ENCODE measurements at places on chromosomes 5 and 9.

DNA sequence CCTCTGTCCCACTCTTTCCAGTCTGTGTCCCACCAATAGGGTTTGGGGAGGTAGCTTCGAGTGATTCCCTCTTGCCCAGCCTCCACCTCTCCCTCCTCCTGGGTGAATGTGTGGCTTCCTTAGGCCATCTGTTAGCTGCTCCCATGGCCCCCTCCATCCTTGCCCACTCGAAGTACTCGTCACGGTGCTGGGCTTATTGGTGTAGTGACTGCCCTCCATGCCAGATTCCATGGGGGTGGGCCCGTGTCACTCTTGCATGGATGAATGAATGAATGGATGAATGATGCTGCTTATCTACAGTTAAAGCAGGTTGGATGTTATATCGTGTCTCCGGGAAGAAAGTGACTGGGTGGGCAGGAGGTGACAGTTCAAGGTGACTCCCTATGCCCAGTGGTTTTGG lies 19.1 kb downstream of the HMCN2 start:
- no peak for DNase-seq

DNA sequence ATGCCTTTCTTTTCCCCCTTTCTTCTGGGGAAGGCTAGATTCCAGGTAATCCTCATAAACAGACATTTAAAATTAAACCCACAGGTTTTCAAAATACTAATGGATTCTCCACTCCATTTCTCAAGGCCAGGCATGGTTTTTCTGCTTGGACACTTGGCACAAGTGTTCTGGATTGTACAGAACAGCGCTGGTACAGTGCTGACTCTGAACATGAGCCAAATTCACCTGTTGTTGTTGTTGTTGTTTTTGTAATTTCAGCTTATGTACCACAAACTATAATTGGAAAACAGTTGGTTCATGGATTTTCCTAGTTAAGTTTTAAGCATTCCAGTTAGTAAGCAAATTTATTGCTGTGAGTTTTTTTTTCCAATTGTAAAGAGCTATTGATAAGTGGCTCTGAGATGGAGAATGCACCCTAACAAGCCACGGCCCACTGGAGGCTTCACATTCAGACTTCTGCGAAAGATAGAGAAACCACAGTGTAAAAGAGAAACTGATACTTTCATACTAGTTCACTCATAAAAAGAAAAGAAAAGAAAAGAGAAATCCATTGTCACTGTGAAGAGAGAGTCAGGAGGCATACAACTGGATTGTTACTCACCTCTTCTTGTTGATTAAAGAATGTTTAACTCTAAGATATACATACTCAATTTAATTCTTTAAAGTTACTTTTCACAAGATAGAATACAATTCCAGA lies 16.2 kb upstream of the ITGA1 start:
- no peak for DNase-seq

GRCh38 chr9:113310538-113310937 lies 7.4 kb upstream of the RNF183 start:
- DNase-seq, result no peak

GRCh38 chr5:159515197-159515596 lies 184.9 kb upstream of the IL12B start:
- no peak for DNase-seq

DNA sequence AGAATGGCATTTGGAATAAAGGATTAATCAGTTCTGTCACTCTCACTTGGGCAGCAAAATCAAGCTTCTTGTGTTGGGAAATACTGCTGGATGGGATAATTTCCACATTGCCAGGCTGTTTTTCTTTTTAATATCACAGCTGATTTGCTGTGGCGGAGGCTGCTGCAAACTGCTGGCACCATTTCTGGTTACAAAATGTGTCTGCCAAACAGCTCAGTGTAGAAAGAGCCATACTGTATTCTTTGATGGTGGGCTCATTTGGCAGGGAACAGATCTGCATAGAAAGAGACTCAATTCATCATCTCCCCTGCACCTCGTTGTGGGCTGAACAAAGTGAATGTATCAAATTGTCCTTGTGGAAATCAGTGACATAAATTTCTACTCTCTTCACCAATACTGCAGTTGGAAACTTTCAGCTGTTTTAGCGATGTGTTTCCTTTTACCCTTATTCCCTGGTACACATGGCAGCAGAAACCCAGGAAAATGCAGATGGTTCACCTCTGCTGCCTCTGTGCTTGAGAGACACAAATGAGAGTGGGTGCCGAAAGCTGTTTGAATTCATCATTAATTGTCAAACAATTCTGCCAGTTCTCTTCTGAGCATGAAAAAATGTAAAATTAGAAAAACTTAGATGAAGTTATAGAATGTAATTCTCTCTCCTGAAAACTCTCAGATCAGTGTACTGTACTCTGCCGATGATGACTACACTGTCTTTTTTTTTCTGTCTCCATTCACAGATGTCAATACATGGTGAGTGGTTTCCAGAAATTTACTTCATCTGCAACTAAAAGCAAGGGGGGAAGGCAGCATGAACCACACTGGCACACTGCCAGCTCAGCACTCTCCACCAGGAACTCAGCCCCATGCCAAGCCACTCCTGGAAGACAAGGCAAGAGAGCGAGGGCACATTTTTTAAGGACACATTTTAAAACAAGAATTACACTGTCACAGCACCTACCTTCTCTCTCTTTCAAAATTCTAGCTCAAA lies 75.0 kb downstream of the HMHB1 start:
- DNase-seq, result no peak

DNA sequence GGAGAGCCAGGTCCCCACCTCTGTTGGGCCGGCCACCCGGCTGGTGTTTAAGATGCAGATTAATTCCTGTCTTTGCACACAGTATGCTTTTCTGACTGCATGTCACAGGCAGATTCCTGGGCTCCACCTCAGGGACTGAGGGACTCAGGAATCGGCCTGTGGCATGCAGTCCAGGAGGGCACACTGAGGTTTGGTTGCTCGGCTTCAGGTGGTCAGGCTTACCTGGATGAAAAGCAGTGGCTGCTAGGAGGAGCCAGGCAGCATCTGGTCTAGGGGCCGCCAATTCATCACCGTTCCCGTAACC lies 1.1 kb downstream of the WDR5 start:
- DNase-seq, result no peak

GRCh38 chr9:138022121-138022741 lies 144.6 kb downstream of the CACNA1B start:
- DNase-seq, result no peak

DNA sequence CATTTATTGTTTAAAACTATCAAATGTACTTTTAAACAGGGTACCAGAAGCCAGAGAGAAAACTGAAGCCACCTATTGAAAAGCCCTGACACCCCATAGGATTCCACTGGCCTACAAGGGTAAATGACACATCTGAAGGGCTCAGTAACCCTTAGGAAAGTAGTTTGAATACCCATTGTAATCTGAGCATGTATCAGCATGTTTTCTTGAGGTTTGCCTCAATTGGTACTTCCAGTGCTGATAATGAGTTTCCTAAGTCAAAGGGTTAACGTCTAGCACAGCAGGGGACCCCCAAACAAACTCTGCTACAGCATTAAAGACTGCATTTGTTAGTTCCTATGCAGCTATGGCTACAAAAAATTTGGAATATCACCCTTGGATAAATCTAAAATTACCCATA lies 657.1 kb downstream of the NR2F1-AS1 start:
- no peak for DNase-seq

GRCh38 chr9:36584620-36585460 lies 12.1 kb downstream of the MELK start:
- no peak for DNase-seq

DNA sequence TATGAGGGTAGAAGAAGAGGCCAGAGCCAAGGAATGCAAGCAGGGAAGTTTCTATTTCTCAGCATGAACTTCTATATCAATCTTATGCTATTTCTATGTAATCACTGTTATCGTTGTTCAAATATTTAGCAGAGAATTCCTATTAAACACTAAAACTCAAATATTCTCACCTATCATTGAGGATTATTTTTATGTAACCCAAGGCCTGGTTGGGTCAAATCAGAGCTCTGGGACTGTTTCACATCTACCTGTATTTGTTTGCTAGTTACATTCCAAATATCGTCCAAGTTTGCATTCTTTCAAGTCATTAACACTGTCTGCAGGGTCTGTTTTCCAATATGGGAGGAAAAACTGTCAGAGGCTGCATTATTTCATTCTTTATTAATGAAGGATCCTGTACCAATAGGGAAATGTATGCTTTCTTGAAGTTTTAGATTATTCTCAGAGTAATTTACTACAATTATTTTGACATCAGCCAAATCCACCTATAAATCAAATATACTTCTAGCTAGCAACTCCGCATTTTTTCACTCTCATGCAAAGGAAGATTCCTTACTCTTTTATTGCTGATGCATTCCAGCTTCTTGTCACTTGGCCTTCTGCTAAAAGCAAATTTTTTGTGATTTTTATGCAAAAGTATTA lies 52.2 kb downstream of the LURAP1L start:
- DNase-seq, result no peak

GRCh38 chr9:73219985-73220626 lies 68.4 kb downstream of the ANXA1 start:
- no peak for DNase-seq

GRCh38 chr5:169328401-169328800 lies 27.5 kb upstream of the SLIT3 start:
- no peak for DNase-seq

- no peak for DNase-seq
These were observed at the start of gene SH3RF2 for GRCh38 chr5:145936401-145937131. Gene SH3RF2, plus strand, starts transcription at chr5:145936578. Its CDS starts 1,351 bp downstream, at chr5:145937929.

DNA sequence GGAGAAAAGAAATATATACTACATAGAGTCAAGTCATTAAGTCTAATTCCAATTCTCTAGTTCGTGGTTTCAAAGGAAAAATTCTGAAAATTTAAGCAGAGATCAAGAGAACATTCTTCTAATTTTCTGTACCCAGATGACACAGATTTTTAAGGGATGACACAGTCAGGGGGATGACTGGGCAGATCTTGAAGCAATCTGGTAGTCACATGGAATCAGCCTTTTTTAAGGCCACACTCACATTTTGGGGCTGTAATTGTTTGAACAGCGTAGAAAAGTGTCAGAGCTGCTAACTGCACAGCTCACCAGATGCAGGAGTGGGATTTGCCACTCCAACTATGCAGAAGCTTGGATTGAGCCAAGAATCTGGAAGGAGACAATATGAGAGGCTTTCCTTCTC lies 20.4 kb downstream of the PDE4D start:
- DNase-seq, result no peak

- DNase-seq, result no peak
These were observed 55.5 kb downstream of the GALNT12 start for GRCh38 chr9:98862936-98863335.

GRCh38 chr9:114299286-114300152 lies 23.4 kb upstream of the ORM1 start:
- no peak for DNase-seq

DNA sequence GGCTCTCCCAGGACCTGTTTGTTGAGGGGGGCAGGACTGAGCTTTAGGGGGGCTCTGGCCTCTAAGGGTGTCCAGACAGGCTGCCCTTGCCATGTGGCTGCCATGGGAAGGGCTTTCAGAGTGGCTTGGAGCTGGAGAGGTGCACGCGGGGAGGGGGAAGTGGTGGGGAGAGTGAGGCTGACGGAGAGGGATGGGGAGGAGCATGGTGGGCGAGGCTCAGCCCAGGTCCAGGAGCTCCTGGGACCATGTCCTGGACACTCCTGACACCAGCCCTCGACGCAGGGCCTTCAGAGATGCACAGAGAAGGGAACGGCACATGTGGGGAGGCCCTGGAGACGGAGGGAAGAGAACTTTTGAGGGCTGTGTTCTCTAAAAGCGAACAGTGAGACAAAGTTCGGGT lies 2.4 kb downstream of the SPAAR start:
- no peak for DNase-seq

GRCh38 chr5:65760504-65761275 lies 38.7 kb downstream of the NLN start:
- DNase-seq, result peak; percentile 38

DNA sequence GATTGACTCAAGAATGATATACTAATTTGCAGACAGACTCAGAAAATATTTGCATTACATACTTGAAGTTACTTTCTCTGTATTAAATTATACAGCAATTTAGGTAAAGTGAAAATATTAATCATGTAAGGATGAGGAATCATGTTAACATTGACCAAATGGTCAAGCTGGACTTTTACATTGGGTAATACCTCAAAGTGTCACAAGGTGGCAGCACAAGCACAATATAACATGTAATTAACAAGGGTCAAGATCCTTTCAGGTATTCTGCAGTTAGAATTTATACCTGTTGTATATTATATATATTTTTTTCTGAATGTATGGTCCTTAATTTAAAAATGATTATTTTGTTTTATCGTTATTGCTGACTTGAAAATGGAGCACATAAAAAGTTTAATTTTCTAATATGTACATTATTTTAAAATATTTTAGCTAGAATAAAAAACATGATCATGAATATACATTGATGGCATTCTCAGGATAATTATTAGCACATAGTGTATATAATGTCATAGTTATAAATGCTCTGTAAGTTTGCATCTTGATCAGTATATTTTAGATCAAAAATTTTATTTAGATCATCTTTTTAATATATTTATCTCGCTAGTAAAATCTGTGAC lies 8.6 kb downstream of the HAPLN1 start:
- DNase-seq, result no peak

DNA sequence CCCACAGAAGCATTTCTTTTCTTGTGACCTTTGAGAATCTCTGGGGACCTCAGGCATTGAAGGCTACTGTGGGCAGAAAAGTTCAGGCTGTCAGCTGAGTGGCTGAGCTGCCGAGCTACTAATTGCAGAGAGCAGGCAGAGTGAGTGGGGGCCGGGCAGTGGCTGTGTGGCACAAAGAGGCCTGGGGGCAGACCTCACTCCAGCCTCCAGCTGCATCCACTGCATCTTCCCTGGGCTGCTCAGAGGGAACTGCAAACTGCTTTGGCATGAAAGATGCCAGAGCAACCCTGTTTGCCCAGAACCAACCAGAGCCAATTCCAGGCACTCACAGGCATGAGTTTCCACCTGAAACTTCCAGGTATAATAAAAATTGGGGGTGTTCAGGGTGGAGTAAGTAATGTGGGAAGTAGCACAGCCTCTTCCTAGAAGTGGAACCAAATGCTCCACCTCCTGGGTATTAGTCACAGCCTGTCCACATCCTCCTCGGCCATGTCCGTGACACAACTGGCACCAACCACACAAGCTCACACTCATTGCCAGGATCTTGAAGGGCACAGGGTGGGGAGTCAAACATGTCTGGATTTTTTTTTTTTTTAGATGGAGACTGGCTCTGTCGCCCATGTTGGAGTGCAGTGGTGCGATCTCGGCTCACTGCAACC lies 548.9 kb downstream of the BNC2 start:
- no peak for DNase-seq

- no peak for DNase-seq
These were observed 148.8 kb downstream of the MTX3 start for GRCh38 chr5:79842006-79842881.

GRCh38 chr5:35182910-35183535 lies 47.3 kb downstream of the PRLR start:
- no peak for DNase-seq

Measured in effector memory CD4-positive, alpha-beta T cell (primary cell).